NCI-H460 (cell line): ENCODE measurements at places on chromosomes 5 and 9.

GRCh38 chr5:57102905-57103255 lies 71.0 kb upstream of the GPBP1 start:
- DNase-seq: no peak

GRCh38 chr9:88521308-88521707 lies 13.7 kb upstream of the NXNL2 start:
- DNase-seq: no peak

- DNase-seq: no peak
Measured at GRCh38 chr9:126116351-126117157, 210.1 kb upstream of the MVB12B start.

DNA sequence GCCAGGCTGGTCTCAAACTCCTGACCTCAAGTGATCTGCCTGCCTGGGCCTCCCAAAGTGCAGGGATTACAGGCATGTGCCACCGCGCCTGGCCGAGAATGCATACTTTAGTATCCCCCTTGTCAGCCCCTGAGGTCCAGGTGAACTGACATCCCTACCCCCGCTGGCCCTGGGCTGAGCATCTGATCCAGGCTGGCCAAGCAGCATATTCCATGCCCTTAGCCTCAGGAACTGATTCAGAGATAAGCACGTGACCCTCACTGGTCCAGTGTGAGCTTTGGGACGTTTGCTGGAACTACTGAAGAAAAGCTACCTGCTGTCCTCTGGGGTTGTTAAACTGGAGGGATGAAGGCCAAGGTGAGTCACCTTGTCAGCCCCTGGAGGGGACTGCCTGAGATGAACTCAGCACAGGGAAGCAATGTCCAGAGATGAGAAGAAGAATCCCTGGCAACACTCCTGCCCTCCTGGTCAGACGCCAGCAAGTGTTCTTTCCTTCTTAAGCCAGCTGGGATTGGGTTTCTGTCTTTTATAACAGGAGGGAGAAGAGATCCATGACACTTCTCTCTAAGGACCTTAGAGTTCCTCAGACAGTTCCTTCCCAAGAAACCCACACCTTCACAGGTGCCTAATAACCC lies 59.1 kb upstream of the FBXW11 start:
- no peak for DNase-seq

- DNase-seq: no peak
Measured at GRCh38 chr9:134355561-134356279, 29.5 kb downstream of the RXRA start.

DNA sequence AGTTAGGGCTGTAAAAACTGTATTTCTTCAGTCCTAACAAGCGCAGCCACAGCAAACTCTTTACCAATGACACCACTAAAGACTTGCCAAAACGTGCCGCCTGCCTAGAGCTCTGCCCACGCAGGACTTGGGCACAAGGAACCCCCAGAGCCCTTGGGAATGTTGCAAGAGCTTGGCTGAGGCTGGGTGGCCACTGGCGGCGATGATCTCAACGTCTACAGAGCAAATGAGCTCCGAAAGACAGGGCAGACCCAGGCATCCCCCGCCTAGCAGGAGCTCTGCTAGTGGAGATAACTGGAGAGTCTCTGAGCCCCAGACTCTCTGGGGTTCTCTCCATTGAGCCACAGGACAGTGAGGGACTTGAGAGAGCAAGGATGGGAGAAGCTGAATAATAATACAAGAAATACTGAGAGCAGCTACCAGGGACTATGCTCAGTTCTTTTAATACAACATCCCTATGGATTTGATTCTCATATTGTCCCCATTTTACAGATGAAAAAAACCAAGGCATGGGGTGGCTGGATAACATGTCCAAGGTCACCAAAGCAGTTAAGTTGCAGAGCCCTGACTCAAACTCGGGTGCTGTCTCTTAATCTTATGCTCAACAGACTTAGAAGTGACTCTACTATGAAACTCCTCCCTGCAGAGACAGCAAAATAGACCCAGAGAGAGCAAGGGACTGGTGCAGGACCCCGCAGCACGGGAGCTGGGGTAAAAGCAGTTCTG lies 32.5 kb downstream of the SHB start:
- DNase-seq: no peak

DNA sequence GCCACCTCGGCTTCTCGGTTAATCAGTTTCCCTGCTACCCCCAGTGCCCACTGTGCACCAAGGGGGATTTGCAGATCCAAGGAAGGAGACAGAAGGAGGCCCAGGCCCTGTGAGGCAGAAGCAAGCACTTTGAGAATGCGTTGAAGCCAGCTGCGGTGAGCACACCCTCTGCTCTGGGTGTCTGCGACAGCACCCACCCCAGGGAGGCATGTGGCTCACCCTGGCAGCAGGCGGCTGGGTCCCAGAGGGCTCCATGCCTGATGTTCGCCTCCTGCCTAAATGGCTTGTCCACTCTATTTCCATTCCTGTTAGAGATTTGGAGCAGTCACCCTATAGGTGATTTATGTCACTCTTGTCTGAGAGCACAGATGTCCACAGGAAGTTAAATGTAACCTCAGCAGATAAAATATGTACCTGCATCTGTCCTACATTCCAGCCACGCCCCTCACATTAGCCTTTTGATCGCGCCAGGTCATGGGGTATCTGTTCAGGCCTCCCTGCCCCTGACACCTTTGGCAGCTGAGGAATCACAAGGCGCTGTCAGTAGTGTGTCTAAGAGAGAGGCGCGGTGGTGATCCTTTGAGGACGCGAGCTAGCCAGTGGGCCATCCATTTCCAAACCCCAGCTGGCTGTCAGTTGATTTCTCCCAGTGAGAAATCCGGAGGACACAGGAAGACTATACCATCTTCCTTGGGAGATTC lies 28.1 kb downstream of the PTGES2 start:
- DNase-seq: no peak

- no peak for DNase-seq
Measured at GRCh38 chr5:149415066-149415967, 36.2 kb upstream of the IL17B start.

DNA sequence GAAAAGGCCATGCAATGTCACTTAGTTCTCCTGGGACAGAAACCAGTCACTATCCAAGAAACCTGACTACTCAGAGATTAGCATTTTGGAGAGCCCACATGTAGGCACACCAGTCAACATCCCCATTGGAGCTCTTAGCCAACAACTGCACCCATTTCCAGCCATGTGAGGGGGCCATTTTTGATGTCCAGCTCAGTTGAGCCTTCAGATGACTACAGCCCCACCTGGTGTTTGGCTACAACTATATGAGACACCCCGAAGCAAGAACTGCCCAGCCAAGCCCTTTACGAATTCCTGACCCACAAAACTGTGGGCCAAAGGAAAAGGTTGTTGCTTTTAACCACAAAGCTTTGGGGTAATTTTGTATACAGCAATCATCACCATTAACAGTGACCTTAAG lies 300.1 kb downstream of the ASTN2 start:
- DNase-seq: no peak

GRCh38 chr5:123785162-123786071 lies 273.4 kb downstream of the CSNK1G3 start:
- no peak for DNase-seq

DNA sequence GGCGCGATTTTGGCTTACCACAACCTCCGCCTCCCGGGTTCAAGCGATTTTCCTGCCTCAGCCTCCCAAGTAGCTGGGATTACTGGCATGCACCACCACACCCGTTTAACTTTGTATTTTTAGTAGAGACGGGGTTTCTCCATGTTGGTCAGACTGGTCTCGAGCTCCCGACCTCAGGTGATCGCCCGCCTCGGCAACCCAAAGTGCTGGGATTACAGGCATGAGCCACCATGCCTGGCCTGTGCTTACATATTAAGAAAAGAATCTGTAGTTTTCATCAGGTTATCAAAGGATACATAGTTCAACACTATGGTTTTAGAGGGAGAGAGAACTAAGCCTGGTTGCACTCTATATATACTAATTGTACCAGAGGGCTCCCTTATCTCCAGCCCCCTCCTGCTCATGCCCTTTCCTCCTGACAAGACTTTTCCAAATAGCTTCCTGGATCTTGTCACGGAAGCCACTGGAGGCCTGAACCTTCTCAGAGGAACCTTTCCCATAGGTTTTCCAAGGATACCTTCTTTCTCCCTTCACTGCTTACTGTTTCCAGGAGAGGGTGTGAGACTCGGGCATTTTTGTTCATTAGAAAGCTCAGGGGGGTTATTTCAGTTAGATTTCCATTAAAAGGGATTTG lies 53.1 kb downstream of the SLC44A1 start:
- DNase-seq: no peak

DNA sequence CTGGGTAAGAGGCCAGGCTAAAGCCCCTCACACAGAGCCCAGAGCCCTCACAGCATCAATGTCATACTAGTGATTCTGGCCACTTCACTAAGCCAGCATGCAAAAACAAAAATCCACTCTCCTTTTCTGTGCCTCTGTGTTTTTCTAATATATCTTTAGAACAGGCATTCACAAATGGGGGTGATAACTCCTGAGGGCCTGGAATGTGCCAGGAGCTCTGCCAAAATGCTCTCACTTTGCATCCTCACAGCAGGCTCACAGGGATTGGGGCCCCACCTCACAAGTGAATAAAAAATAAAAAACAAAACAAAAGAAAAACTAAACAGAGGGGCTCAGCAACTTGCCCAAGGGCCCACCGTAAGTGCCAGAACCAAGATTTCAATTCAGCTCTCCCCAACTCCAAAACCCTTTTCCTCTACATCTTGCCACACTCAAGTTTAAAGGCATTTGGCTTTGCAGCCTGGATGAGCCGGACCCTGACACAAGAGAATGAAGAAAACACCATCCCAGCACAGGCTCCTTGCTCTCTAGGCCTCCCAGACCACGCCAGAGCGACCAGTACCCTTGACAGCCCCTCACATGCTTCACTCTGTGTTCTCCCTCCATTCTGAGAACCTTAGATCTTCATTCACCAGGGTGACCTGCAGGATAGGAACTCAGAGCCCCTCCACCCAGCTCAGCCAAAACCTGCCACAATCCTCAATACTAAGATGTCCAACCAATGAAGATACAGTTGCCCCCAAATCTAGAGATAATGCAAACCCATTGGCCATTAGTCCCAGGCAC lies 51.3 kb downstream of the SAXO1 start:
- no peak for DNase-seq

DNA sequence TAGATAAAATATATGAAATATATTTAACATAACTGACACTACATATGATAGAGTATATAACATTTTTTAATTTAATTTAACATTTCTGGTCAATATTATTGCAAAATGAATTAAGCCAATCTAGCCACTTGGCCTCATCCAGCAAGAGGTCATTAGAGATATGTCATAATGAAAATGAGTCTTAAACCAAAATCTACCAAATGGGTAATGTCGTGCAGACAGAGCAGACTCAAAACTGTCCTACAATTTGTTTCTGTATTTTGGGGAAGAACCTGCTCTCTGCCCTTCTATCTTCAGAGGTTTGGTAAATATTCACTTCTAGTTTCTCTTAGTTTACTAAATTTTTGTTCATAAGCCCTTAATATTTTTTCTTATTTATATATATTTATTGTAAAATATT lies 61.4 kb downstream of the ARHGEF28 start:
- no peak for DNase-seq

DNA sequence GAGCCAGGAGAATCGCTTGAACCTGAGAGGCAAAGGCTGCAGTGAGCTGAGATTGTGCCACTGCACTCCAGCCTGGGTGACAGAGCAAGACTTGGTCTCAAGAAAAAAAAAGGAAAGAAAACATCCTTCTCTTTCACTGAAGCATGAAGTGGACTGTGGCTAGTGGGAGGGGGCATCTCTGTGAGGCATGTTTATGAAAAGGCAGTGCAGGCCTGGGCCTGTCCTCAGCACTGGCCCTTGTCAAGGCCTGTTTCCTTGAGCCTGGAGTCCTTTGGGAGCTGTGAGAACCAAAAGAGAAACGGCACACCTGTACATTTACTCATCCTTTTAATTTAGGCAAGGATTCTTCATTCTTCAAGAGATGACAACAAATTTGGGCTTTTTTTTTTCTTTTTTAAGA lies 18.3 kb upstream of the FUBP3 start:
- DNase-seq: no peak

DNA sequence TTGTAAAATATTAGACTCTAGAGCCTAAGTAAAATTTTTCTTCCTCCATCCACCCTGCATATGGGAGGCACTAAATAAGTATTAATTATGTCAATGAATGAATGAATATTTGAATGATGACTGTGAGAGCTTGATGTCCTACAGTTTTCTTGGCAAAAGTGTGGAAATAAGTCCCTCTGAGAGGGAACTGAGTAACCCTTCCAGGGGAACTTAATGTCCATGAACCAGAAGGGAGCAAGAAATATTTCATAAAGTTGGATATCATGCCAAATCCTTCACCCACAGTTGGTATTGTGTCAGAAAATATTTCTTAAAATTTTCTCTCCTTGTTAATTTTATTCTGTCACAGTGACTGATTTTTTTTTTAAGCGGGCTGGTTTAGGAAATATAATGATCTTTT lies 36.6 kb downstream of the NNT start:
- DNase-seq: no peak

GRCh38 chr9:27184556-27185351 lies 75.7 kb downstream of the TEK start:
- DNase-seq: no peak

DNA sequence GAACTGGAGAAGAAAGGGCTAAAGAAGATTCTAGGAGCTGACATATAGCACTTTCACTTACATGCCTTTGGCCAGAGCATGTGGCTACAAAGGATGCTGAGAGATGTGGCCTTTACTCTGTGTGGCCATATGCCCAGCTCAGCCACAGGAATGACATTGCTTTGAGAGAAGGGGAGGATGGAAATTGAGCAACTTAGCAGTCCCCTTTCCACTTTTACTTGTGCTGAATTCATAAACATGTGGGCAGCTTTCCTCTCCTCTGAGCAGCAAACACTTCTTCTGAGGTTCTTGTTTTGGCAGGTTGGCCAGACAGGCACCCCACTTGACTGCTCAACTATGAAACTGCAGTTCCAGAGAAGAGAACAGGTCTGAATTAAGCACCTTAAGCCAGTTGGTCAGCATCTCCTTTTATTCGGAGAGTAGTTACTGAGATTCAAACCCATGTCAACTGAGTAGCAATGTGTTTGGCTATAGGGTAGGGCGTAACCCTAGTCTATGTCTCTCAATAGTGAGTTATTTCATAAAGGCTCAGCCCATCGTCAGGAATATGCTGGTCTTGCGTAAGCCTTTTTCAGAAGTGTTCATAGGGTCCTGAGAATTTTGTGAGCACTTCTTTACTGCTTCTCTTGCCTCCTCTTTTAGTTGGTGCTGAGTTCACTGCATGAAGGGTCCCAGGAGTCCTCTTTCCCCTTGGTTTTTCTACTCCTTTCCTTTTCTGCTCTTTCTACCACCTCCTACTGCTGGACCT lies 134.5 kb downstream of the PALM2AKAP2 start:
- no peak for DNase-seq

DNA sequence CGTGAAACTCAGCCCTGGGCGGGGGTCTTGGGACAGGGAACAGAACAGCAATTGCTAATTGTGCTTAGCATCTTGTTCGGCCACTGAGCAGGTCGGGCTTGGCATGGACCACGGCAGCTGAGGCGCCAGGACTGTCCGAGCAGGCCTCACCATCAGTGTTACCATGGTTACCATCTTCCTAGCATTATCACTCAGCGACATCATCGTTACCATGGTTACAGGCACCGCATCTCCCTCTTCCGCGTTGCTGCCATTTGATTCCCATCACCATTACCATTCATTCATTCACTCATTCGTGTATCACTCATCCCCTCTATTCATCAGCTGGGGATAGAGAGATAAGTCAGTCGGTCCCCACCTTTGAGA lies 81.0 kb upstream of the ZBTB43 start:
- no peak for DNase-seq

- no peak for DNase-seq
Measured at GRCh38 chr5:127367946-127368465, 77.4 kb downstream of the MEGF10 start.
